CD4-positive, alpha-beta T cell treated with Interleukin-17A for 4 hours (primary cell): ENCODE measurements at places on chromosomes 16 and 17.
A peak's percentile ranks its signal among the peaks of the same experiment; 100 is the strongest.

- peak; percentile 41 for DNase-seq
Measured at GRCh38 chr16:87203060-87203656, 114.0 kb downstream of the C16orf95 start.

DNA sequence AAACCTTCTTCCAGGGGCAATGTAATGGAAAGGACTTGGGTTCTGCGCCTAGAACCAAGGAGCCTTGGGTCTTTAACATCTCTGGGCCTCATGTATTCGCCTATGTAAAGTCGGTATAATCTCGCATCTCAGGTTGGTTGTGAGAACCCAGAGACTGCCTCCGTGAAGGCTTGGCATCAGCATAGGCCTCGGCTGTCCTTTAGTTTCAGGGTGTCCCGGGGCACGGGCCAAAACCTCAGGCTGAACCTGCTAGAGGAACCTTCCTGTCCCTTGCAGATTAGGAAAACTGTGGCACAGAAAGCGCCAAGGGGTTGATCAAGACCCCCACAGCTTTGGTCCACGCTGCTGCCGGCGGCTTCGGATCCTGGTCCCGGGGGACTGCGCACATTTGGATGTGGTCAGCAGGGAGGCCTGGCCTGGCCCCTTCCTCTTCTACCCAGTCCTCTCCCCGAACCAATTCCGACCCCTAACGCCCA lies 772 bp upstream of the PHAF1 start:
- DNase-seq = no peak

DNA sequence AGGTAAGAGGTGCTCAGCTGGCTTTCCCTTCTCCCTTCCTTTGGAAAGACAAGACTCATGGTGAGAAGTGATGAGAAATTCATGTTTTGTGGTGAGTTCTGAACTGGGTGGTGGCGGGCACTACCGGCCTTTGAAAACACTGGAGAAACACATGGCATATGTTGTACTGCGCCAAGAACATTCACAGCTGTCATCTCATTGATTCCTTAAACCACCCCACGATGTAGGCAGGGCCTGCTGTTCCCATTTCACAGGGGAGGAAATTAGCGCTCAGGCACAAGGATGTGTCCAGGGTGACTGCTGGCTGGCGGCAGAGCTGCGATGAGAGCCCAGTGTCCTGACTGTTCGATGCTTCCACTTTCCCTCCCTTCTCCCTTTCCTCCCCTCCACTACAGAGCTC lies 1.6 kb upstream of the DOC2B start:
- no peak for DNase-seq

GRCh38 chr17:40122136-40122998 lies 596 bp downstream of the MSL1 start:
- DNase-seq = peak; percentile 71

DNA sequence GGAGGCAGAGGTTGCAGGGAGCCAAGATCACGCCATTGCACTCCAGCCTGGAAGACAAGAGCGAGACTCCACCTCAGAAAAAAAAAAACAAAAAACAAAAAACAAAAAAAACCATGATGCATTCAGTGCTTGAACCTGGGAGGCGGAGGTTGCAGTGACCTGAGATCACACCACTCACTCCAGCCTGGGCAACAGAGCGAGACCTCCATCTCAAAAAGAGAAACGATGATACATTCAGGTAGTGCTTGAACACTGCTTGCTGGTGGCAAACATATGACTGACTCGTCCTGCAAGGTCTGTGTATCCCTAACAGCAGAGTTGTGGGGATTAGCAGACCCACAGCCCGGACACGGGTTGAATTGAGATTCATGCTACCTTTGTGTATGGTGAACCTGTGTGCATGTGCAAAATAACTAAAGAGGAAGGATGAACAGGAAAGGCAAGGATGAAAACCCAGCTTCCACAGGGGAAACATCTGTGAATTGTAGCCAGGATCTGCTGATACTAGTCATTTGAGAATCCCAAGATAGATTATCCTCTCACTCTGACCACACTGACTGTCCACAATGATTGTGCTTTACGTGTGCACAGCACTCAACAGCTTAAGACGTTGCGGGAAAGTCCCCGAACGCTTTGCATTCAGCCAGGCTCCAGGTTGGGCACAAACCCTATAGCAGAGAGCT lies 52.4 kb upstream of the MRPS23 start:
- no peak for DNase-seq

DNA sequence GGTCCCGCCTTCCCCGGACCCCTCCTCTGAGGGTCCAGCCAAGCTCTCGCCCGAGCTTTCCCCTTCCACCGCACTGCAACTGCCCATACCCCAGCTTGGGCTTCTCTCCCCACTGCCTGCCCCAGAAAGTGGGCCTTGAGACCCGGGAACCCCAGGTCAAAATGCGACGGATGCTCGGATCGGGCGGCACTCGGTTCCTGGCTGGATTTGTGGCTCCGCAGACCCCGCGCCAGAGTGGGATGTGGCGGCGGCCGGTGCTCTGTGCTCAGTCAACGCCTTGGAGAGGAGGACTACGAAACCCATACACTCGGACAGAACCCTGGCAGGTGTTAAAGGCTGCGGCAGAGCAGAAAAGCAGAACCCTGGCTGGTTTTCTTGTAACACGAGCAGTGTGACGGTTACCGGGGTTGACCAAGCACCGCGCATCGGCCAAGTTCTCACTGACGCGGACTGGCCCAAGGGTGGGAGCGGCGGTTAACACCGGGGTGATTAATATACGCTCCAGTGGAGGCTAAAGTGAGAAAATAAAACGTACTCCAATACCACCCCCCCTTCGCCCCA lies 885 bp upstream of the SLFN13 start:
- DNase-seq = no peak

- no peak for DNase-seq
Measured at GRCh38 chr17:64230791-64231408, 32.2 kb downstream of the TEX2 start.

- peak; percentile 88 for DNase-seq
Measured at GRCh38 chr16:3074860-3075522, 9.6 kb downstream of the IL32 start.

GRCh38 chr16:47309581-47310312 lies 151.1 kb downstream of the ITFG1 start:
- DNase-seq = no peak

- DNase-seq = no peak
Measured at GRCh38 chr17:42865638-42866094, 14.7 kb downstream of the AOC3 start.

DNA sequence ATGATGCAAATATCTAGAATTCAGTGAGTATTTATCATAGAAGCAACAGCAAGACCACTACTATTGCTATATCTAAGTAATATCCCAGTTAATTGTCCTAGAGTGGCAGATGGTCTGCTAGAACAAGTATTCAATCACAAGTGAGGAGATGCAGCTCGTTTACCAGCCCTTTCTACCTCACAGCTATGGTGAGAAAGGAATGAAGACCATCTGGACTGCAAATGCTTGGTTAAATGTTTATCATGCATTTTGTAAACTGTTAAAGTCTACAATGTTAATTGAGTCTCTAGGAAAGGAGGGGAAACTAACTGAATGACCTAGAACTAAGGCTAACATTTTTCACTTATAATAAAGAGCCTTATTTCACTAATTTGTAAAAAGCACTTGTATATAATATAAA lies 52.5 kb downstream of the CNOT1 start:
- DNase-seq = no peak

GRCh38 chr17:83191388-83192160 lies 112.2 kb downstream of the METRNL start:
- DNase-seq = no peak

GRCh38 chr17:76139801-76140660 lies 1.0 kb downstream of the FOXJ1 start:
- DNase-seq = peak; percentile 55

DNA sequence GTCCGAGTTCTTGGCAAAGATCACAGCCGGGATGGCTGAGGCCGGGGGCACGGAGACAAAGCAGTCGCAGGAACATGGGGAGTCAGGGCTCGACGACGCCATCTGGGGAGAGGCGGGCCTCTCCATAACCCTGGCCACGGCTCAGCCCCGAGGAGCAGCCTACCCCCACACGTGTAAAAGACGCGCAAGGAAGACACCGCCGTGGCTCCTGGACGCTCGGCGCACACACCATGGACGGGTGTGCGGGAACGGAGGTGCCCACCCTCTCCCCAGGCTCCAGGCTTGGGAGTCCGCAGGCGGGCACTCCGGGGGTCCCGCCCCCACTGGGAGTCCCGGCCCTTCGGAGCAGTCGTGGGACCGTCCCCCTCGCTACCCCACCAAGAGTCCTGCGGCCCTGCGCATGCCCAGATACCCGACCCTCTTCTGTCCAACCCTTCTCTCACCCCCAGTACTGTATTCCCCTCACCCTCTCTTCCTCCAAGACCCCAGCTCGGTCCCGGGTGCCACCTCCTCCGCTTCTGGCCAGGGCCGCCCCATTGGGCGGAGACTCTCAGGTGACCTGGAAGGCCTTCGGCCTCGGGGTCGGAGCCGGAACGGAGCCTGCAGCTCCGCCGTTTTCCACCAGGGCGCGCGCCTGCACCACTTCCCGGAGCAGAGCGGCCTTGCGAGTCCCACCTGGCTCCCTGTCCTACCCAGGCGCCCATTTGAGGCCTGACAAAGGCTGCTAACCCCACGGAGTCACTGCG lies at the start of gene SCRN2:
SCRN2 (minus strand) TSS at position 532 of the 746 bp plus-strand sequence; CDS start at position 102, 430 bp downstream.
- peak; percentile 90 for DNase-seq

DNA sequence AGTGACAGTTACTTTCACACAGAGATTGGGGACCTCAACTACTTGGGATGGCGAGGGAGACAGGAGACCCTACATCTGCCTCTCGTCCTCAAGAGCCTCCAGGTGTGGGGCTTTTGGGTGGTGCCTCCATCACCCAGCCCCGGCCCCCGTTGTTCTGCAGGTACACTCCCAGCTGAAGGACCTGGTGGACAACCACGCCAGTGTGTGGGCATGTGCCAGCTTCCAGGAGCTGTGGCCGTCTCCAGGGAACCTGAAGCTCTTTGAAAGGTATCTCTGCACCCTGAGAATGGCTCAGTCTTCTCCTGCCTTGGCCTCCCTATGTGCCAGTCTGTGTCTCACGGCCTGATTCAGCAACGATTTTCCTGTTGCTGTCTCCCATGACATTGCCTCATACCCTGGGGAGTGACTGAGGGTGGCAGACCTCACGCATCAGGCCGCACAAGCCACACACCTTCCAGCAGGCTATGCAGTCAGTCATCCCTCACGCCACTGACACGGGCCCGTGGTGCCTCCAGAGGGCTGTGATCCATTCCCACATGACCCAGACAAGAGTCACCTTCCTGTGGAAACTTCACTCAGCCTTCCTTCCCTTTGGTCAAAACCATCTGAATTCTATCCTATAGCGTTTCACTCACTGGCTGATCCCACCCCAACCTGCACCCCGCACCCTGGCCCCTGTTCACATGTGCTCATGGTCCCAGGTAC lies 3.7 kb downstream of the CCNF start:
- no peak for DNase-seq

GRCh38 chr17:55166506-55166905 lies 98.3 kb upstream of the HLF start:
- DNase-seq = no peak

DNA sequence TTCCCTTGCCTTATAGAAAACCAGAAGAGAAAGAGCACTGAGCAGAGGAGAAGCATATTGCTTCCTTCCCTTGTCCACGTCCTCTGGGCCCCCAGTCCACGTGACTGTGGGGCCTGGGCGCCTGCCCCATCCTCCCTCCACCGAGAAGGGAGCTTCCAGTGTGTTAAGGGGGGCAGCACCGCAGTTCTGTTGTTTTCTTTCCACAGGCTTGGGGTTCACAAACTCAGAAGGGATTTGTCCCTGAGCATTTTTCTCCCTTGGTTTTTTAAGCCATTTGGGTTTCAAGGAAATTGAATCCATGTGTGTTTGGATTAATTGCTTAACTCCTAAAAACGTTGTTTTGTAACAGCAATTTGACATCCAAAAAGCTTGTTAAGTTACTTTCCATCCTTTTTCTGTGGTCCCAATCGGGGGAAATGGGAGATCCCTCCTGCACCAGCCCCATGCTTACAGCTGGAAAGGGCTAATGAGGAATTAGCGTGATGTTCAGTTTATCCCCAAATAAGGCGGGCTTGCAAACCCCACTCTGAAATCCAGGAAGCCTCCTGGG lies 347.5 kb upstream of the TNRC6C start:
- DNase-seq = peak; percentile 12

- no peak for DNase-seq
Measured at GRCh38 chr17:61734466-61734865, 128.9 kb downstream of the BRIP1 start.

GRCh38 chr16:11140466-11140865 lies 115.5 kb downstream of the SOCS1 start:
- DNase-seq = no peak

DNA sequence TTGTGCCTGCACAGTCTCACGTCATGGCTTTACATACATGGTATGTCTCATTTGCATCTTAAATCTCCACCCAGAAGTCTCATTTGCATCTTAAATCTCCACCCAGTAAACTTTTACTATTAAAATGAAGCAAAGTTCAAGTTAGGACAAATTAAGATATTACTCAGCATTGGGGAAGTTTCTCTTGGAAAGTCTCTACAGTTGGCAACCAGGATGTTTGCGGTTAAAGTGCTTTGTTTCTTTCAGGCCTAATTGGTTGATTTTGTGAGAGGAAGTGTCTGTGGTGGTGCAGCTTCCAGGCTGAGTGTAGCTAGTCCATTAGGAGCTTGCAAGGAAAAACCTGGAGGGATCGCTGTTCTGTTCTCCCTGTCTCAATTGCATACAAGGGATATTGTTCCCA lies 1373.3 kb upstream of the GOT2 start:
- no peak for DNase-seq

- DNase-seq = no peak
Measured at GRCh38 chr16:1076801-1077576, 4.4 kb downstream of the SSTR5 start.

- DNase-seq = no peak
Measured at GRCh38 chr16:68823401-68824135, 19.8 kb upstream of the TANGO6 start.

GRCh38 chr16:70665113-70665694 lies 18.8 kb downstream of the IL34 start:
- no peak for DNase-seq

- no peak for DNase-seq
Measured at GRCh38 chr17:33964344-33964979, 290.6 kb upstream of the CCL2 start.

DNA sequence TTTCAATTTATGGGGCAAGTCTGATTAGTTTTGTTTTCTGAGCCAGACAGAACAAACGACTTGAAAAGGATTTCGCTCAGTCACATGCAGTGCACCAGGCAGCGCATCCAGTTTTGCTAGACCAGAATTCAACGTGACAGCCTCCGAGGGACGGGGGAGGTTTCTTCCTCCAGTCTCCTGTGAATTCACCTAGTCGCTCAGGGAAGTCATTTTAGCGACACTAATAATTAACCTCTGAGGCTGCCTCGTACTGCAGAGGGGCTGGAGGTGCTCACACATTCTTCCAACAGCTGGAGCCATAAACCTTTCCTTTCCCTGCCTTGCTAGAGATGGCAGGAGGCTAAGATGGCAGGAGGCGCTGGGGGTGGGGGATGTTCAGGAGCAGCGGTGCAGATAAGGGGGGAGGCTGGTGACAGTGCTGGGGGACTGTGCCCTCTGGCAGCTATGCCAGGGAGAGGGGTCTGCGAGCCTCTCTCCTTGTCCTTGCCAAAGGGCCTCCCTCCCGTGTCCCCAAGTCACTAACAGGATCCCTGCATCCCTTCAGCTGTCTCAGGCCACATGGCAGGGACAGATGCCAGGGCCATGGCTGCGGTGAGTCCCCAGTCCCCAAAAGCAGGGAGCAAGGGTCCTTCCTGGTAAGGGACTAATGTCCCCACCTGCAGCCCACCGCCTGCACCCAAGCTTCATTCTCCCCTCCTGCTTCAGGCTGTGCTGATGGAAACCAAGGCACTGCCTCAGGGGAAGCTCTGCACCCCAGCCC lies 24.0 kb downstream of the MXRA7 start:
- DNase-seq = no peak

GRCh38 chr16:80583466-80583865 lies 42.7 kb downstream of the DYNLRB2 start:
- DNase-seq = no peak

- peak; percentile 91 for DNase-seq
Measured at GRCh38 chr16:18789850-18790706, at the start of gene RPS15A. Gene RPS15A (minus strand): TSS chr16:18790334. CDS start chr16:18789113, 1,221 bp downstream.
